Fibroblast of skin of scalp (primary cell): ENCODE measurements at places on chromosomes 5 and 9.

DNA sequence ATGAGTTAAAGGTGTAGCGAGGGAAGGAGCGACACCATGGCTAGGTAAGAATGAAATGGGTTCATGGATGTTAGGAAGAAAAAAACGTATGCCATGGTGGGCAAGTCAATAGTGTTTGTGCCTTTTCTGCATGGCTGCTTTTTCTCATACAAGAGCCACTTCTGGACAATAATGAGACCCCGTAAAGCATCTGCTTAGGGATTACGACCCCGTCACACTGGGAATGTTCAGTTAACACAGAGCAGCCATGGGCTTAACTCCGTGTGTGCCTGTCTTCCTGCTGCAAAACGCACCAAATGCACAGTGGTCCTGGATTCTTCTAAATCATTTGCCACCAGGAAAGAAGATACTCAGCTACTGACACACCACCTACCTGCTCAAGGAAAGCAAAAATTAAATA, 81.8 kb downstream of the NFIB start:
- DNase-seq = no peak

DNA sequence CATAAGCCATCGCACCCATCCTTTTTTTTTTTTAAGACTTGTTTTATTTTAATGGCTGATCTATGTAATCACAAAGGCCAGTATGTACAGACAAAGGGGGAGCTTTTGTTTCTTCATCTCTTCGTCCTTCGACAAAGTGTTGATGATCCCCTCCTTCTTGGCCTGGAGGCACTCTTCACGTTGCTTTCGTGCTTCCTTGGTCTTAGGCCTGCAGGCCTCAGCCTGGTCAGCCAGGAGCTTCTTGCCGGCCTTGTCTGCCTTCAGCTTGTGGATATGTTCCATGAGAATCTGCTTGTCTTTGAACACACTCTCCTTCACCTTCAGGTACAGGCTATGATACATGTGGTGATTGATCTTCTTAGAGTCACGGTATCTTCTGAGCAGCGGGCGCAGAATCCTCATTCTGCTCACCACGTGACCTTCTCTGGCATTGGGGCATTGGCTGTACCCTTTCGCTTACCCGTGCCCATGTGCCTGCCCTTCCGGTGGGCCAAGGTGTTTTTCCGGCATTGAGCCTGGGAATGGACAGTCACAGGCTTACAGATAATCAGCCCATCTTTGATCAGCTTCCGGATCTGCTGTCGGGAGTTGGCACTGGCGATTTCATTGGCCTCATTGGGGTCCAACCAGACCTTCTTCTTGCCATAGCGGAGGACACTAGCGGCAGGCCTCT, 36.0 kb downstream of the TLX3 start:
- no peak for DNase-seq

- no peak for DNase-seq
Observed at GRCh38 chr5:120512791-120513650, 48.9 kb downstream of the PRR16 start.

DNA sequence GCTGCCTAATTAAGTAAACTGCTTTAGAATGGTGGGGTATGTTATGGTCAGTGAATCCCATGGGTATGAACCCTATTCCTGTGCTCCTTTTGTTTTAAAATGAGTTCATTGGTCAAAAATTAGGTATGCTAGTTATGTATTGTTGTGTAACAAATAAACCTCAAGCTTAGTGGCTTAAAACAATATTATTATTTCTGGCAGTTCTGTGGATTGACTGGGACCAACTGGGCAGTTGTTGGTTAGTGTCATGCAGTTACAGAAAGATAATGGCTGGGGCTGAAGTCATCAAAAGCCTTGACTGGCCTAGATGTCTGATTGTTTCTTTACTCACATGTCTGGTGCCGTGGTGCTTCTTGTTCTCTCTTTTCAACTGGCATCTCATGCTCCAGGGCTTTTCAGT, 8.9 kb upstream of the PTAR1 start:
- peak; percentile 48 for DNase-seq

GRCh38 chr5:118176146-118176545, 812.2 kb downstream of the DTWD2 start:
- DNase-seq = no peak

- DNase-seq = no peak
Observed at GRCh38 chr5:82551192-82551591, 273.0 kb upstream of the RPS23 start.

- DNase-seq = no peak
Observed at GRCh38 chr5:140488914-140489313, 58.5 kb upstream of the EIF4EBP3 start.

DNA sequence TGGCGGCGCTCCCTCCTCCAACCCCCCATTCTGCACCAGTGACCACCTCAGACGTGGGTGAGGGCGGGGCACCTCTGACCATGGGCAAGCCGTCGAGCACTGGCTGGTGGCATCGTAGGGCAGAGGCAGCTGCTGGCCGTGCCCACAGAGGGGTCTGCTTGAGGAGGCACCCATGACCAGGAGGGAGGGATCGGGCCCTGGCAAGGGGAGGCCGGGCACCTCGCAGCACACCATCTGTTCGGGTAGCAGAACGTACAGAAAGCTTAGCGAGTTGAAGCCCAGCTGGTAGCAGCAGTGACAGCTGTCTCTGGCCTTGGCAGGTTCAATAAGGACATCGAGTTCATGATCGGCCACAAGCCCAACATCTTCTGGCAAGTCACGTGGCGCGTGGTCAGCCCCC, 4.3 kb upstream of the SLC6A18 start:
- DNase-seq = no peak

DNA sequence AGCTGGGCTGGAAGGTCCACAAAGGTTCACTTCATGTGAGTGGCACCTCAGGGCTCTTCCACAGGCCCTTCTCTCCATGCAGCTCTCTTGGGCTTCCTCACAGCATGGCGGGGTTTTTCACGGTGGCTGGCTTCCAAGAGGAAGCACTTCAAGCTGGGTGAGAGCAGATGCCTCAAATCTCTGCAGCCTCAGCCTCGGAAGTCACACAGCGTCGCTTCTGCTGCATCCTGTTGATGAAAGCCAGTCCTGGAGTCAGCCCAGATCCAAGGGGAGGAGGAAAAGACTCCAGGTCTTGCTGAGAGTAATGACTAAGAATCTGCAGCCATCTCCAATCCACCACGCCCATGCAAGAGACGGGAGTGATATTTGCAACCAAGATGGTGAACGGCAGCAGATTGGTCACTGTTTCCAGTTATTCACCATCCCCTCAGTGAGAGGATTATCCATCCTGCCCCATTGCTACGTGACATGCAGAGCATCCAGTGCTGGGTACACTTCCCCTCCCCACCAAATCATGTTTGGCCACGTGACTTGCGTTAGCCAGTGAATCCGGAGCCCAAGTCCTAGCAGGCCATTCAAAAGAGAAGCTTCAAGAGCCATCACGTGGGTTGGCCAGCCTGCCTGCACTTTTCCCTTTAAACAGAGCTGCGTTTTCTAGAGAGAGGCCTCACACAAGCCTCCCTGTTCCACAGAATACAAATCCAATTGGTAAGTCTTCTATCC, 173.9 kb downstream of the C9orf50 start:
- peak; percentile 36 for DNase-seq

GRCh38 chr9:69811351-69811868, 9.2 kb upstream of the CFAP95 start:
- no peak for DNase-seq

DNA sequence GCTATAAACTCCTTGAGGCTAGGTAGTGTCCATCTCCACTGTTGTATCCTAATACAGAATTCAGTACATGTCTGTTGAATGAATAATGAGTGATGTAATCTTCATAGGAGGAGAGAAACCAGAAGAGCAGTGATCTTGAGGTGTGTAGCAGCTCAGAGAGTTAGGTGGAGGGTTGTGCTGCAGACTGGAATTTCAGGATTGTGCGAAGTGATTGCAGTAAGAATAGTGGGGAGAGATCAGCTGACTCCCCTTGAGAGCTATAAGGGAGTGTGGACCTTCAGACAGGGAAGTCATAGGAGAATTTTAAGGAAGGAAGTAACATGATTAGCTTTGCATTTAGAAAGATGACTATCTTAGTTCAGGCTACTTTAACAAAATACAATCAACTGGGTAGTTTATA, 4.4 kb downstream of the SNX24 start:
- peak; percentile 42 for DNase-seq

DNA sequence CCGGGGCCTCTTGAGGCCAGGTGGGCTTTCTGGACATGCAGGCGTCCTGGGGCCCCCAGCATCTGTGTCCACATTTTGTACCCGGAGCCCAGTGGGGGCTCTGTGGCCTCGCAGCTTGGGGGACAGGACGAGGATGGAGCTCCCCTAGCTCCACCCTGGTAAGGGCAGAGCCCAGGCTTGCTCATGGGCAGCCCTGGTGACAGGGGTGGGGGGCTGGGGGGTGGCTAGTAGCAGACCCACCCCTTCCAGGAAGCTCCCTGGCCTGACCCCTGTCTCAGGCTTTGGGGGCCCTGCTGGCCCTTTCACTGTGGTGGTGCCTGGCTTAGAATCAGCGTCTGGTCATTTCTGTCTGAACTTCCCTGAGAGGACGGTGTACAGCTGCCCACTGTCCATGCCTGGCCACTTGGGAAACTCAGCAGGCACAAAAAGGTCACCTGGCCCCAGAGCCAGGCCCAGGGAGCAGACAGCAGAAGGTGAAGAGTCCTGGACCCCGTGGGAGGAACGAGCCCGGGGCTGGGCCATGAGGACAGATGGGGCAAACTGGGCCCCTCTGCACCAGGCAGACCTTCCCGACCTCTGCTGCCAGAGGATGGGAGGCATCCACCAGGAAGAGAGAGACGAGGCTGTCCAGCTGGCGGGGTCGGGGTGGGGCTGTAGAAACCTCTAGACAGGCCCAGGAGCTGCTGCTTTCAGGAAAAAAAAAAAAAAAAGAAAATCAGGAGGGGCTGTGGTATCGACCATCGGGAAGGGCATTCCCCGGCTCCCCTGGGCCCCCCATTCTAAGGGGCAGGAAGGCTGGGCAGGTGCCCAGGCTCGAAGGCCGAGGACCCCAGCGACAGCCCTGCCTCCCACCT, 52.8 kb downstream of the EXD3 start:
- no peak for DNase-seq

DNA sequence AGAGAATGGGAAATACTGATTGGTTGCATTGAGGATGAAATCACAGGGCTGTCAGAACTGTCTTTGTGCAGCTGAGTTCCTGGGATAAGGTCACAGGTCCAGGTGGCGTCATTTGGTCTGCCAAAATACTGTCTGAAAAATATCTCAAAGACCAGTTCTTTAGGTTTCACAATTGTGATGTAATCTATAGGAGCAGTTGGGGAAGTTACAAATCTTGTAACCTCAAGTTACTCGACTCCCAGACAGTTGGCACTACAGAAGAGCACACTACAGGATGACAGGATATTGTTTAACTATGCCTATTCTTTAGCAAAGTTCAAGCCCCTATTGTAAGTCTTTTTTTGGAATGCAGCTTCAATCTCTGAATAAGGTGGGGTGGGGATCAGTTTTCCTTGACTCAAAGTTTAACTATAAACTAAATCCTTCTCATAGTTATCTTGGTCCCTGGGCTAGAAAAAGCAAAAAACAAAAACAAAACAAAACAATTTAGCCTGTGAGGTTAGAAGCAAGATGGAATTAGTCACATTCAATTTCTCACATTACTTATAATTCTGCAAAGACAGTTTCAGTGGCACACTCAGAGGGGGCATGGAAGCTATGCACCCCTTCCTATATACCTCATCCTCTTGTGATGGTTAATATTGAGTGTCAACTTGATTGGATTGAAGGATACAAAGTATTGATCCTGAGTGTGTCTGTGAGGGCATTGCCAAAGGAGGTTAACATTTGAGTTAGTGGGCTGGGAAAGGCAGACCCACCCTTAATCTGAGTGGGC, 276.0 kb downstream of the AUH start:
- DNase-seq = no peak

DNA sequence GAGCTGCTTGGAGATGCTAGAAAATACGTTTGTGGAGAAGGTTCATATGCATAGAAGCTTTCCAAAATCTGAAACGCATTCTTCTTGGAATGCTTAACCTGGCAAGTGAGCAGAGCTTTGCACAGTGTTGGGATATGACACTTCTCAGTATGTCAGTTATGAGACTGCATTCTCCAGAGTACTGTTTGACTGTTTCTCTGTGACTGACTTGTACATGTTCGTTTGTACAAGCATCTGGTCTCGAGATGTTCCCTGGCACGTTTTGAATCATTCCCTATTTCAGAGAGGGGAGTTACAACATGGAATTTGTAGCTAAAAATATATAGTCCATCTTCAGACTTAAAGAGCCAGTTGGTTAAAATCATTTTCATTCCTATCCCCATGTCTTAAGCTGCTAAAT, 272.4 kb downstream of the ARRDC3 start:
- peak; percentile 34 for DNase-seq

GRCh38 chr9:38048316-38048969, 20.6 kb downstream of the SHB start:
- DNase-seq = no peak

DNA sequence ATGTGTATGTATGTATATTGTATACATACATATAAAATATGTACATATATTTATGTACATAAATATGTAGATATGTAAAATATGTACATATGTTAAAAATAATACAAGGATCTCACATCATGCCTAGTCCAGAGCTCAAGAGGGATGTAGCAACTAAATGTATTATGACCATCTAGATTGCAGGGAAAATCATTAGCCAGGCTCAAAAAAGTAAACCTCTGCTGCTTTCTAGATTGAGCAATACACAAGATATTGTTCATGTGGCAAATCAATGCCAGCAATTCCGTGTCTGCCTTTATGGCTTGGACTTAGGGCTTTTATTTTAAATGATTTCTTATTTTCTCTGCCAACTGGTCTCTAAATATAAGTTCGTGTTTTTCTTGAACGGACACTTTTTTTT, 65.2 kb downstream of the RAI14 start:
- DNase-seq = no peak

- DNase-seq = no peak
Observed at GRCh38 chr5:52839285-52839684, 51.6 kb downstream of the ITGA1 start.
